Activated T-cell treated with anti-CD3 and anti-CD28 coated beads for 48 hours (primary cell): ENCODE measurements at places on chromosomes 6 and 20.

- no peak for DNase-seq
Measured at GRCh38 chr6:168213121-168213524, 106.5 kb downstream of the DACT2 start.

- no peak for DNase-seq
Measured at GRCh38 chr6:30687659-30688431, 1.4 kb upstream of the PPP1R18 start.

DNA sequence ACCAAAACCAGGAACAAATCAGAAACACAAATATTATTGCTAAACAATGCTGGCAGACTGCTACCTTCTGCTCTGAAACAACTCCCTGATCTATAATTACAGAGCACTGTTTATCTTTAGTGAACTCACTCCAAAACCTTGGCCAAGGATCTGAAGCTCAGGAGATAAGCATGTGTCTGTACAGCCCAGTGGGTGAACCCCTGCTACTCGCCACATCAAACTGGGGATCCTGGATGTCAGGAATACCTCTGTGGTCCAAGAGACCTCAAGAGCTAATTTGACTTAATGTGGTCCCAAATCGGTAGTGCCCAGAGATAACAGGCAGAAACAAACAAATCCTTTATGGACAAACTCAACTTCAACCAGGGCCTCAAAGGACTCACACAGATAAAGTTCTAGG lies 381.8 kb downstream of the KIF16B start:
- no peak for DNase-seq

DNA sequence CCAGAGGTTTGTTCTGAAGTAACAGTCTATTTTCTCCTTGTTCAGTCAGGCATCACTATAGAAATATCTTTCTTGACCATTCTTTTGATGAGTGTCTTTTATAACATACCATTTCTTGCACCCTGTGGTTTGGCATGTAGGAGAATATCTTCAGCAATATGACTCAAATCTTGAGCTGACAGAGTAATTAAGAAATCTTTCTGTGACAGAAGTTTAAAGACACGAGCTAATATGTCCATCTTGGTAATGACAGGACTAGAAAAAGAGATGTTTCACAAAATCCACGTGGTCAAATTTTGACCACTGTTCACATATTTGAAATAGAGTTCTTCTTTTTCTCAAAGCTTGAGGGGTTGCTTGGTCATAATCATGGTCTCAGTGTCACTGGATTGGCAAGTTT lies 149.9 kb downstream of the MYB start:
- no peak for DNase-seq

DNA sequence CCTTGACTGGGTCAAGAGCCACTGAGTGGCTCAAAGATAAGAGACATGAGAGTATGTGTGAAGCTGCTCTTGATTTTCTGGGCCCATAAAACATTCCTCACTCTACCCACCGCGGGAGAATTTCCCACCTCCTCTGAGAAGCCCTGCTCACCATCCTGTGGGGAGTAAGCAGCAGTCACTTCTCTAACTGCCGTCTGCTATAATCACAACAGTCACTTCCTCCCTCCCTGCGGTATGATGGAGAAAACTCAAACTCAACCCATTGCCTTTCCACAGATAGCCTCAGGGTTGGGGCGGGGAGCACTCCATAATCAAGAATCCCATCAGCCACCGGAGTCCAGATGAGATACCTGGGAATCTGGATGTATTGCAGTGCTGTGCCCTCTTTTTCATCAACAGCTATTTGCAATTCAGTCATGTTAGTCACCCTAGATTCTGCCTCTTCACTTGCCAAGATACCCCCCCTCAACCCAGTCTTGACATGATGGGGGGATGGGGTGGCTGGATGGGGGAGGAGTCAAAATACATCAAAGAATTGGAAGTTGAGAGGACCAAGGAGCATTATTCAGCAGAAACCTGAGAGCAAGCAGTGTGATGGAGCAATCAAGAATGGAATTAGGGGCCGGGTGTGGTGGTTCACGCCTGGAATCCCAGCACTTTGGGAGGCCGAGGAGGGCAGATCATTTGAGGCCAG lies 5.1 kb downstream of the MOCS1 start:
- no peak for DNase-seq

DNA sequence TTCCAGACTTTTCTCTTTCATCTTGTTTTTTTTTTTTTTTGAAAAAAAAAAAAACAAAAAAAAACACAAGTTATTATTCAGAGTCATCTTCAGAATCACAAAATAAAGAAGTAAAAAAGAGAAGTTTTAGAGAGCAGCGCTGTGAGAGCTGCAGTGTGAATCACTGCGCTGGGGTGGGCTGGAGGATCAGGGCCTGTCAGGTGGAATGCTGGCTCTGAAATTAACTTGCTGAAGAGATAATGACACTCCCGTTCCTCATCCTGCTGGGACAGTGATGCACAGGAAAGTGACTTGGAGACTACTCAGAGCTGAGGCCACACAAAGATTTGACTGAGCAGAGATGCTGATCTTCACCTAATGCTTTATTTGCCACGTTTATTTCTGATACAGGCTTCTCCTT lies 42.7 kb upstream of the CLDN20 start:
- no peak for DNase-seq

GRCh38 chr20:41290804-41291389 lies 26.6 kb downstream of the ZHX3 start:
- no peak for DNase-seq

DNA sequence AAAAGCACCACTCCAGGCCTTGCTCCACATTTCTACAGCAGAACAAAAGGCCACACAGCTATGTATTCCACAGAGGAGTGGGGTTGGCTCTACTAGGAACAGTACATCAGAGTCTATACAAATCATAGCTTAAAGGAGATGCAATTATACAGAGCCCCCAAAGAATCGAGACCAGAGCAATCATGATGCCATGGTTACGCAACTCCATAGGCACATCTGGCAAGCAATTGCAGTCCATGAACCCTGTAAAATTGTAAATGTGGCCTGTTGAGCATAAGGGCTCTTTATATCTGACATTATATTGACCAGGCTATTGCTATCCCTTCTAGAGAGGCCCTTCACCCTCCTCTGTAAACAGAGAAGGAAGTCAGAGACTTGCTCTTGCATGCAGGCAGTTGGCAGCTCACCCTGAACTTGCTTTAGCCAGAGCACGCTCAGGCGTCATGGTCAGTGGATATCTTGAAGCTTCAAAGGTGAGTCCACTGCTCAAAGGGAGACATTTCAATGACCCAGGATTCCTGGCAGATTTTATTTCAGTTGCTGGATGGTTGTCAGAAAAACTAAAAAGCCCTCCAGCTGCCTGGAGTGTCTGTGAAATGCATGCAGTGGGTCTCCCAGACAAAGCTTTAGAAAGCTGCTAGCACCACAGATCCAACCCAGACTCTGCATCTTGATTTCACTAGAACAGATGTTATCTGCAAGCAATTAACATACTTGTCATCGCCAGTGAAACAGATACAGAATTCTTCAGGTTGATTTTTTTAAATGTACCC lies 357.2 kb downstream of the CENPW start:
- no peak for DNase-seq

- no peak for DNase-seq
Measured at GRCh38 chr20:50725724-50726005, 5.7 kb upstream of the PARD6B start.

DNA sequence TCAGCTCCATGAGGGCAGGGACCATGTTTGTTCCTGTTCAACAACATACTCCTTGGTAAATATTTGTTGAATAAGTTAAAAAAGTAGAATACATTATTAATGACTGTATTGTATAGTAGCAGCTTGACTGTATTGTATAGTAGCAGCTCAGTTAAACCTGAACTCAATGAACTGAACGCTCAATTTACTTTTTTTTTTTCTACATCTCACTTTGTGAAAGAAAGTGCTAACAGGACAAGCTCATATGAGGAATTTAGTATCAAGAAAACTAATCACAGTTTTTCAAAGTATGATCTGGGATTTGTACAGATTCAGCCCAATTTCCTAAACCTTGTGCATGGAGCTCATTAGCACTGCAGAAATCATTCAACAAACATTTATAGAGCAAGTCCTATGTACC lies 38.8 kb upstream of the NR2E1 start:
- DNase-seq, result no peak

GRCh38 chr6:33622456-33623431 lies 1.6 kb downstream of the ITPR3 start:
- DNase-seq, result no peak

GRCh38 chr6:53825532-53826321 lies 30.9 kb downstream of the LRRC1 start:
- DNase-seq, result no peak

DNA sequence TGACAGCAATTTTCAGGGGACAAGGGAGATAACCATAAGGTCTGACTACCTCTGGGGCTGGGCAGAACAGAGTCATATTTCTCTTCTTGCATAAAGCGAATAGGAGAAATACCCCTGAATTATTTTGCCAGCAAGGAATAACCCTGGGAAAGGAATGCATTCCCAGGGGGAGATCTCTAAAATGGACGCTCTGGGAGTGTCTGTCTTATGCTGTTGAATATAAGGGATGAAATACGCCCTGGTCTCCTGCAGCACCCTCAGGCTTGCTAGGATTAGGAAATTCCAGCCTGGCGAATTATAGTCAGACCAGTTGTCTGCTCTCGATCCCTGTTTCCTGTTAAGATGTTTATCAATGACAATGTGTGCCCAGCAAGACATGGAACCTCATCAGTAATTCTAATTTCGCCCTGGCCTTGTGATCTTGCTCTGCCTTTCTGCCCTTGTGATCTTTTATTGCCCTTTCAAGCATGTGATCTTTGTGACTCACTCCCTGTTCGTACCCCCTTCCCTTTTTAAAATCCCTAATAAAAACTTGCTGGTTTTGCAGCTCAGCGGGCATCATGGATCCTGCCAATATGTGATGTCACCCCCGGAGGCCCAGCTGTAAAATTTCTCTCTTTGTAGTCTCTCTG lies 221.6 kb upstream of the HS3ST5 start:
- DNase-seq, result no peak

DNA sequence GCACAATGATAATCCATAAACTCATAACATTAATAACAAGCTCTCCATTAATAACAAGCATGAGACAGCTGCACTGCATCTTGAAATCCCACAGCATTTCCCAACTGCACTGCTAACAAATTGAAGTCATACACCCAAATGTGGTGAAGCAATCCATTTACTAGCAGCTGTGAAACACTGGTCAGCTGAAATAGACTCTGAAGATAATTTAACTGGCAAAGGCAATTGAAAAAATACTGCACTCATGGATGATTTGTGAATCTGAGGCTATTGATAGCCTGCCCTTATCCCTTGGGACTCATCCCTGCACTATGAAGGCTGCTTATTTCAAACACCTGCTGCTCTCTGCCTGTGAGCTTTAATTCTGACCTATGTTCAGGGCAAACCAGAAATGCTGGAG lies 49.1 kb upstream of the PLCB1 start:
- no peak for DNase-seq

GRCh38 chr6:152458648-152459644 lies 178.2 kb downstream of the SYNE1 start:
- DNase-seq, result no peak

DNA sequence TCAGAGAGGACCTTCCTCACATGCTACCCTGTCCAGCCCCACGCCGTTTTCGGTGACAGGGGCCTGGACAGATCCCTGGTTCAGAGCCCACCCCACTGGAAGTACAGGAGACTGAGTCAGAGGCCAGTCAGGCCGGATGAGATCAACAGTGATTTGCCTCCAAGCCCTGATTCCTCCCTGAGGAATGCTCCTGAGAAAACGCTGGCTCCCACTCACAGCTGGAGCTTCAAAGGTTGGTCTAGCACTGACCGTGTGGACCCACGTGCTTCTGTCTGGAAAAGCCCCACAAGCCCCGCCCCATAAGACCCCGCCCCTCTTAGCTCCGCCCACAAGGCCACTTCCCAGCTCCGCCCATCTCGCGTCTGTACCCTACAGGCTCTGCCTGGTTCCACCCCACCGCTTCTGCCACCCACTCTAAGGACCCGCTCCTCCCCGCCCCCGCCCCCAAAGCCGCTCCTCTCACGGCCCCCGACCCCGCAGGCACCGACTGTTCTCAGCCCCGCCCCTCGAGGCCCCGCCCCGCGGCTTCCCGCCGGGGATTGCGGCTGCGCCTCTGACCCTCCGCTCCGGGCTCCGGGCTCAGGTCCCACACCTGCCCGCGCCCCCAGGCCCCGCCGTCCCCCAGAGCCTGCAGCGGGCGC lies 64.9 kb upstream of the BHLHE23 start:
- no peak for DNase-seq

GRCh38 chr6:31114541-31114878 lies at the start of gene PSORS1C1:
Gene PSORS1C1, plus strand, starts transcription at chr6:31114800. Its CDS starts 14,833 bp downstream, at chr6:31129633.
- DNase-seq, result no peak

DNA sequence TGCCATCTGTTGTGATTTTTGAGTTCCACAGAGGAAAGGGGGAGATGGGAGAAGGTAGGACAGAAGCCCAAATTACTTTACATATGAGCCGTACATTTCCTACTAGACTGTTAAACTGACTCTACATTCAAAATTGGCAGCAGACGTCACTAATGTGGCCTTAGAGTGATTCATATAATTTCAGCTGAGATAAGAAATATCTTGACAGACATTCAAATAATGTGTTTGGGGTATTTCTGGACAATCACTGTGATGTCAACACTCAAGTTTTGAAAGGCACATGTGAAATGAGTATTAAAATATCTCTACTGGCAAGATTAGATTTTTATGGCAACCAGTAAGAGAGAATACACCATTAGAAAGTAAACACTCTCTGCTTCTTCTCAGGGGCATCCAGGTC lies 104.0 kb downstream of the MTFR2 start:
- no peak for DNase-seq

DNA sequence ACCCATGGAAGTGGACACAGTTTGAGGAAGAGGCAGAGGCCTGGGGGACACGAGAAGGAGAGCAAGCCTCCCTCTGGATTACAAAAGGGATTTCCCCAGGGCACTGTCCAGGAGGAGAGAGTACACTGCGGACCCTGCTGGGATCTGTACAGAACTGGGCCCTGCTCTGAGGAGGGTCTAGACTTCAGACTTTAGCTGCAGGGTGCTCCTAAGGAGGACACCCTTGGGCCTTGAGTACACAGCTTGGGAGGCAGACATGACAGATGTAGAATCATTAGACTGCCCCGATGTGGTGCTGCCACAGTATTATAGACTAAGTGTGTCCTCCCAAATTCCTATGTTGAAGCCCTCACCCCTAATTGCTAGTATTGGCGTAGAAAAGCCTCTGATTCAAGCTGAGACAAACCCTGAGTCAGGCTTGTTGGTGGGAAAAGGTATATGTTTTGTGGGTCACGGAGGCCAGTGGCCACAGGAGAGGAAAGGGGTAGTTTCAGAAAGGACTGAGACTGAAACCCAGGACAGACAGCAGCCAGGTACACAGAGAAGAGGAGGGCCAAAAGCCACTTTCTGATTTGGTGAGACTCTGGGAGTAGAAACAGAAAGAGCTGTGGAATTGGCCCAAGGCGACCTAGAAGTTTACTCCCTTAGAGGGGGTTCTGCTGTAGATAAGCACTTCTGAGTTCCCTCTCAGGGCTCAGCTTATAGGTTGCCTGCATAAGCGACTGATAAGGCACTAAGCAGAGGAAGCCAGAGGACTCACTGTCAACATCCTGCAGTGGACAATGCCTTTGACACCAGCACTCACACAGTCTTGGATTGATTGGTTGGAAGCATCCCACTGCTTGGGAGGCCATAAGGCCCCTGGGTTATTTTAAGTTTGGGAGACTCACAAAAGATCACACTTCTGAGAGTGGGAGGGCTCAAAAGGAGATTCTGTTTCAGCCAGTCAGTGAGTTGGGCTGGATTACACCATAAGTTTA lies 16.5 kb upstream of the SH3BGRL2 start:
- DNase-seq, result no peak

- no peak for DNase-seq
Measured at GRCh38 chr6:2109796-2110195, 135.6 kb downstream of the GMDS start.
